ENCODE measurements at places on chromosomes 5 and 9.

DNA sequence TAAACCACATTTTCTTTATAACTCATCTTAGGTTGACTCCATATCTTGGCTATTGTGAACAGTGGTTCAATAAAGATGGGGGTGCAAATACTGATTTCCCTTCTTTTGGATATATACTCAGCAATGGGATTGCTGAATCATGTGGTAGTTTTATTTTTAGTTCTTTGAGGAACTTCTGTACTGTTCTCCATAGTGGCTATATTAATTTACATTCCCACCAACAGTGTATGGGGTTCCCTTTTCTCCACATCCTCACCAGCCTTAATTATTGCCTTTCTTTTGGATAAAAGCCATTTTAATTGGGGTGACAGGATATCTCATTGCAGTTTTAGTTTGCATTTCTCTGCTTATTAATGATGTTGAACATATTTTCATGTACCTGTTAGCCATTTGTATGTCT is 107.7 kb upstream of the EQTN start:
- H3K27ac ChIP-seq = no peak overlapping the region
- H3K4me1 ChIP-seq = no peaks in the 10 kb centered on the region
- H3K4me3 ChIP-seq = no peak overlapping the region
- H3K27me3 ChIP-seq = peaks cover 6% of the 10 kb centered on the region
- no peaks in the 10 kb centered on the region for H3K36me3 ChIP-seq

GRCh38 chr5:148909766-148910165 is 83.4 kb downstream of the ADRB2 start:
- H3K27me3 ChIP-seq = no peaks in the 10 kb centered on the region
- no peak overlapping the region for H3K27ac ChIP-seq
- H3K4me3 ChIP-seq = no peak overlapping the region
- peak; percentile 32 for DNase-seq
- H3K36me3 ChIP-seq = no peaks in the 10 kb centered on the region
- peaks cover 14% of the 10 kb centered on the region for H3K4me1 ChIP-seq

GRCh38 chr5:57745700-57746651 is 263.4 kb upstream of the ACTBL2 start:
- no peaks in the 10 kb centered on the region for H3K36me3 ChIP-seq
- no peak overlapping the region for H3K27ac ChIP-seq
- H3K4me3 ChIP-seq = no peak overlapping the region
- no peak for DNase-seq

- H3K27ac ChIP-seq = no peak overlapping the region
- no peak for DNase-seq
- no peaks in the 10 kb centered on the region for H3K36me3 ChIP-seq
- no peaks in the 10 kb centered on the region for H3K27me3 ChIP-seq
Measured at GRCh38 chr9:114470121-114470520, 35.2 kb downstream of the WHRN start.

GRCh38 chr5:141692919-141693725 is 11.1 kb upstream of the ARAP3 start:
- no peaks in the 10 kb centered on the region for H3K36me3 ChIP-seq
- no peaks in the 10 kb centered on the region for H3K4me1 ChIP-seq
- peaks cover 56% of the 10 kb centered on the region for H3K27me3 ChIP-seq
- no peak overlapping the region for H3K4me3 ChIP-seq

GRCh38 chr9:106560540-106560939 is 302.4 kb upstream of the ZNF462 start:
- H3K36me3 ChIP-seq = no peaks in the 10 kb centered on the region
- H3K4me1 ChIP-seq = no peaks in the 10 kb centered on the region
- H3K27ac ChIP-seq = no peak overlapping the region
- no peak overlapping the region for H3K4me3 ChIP-seq
- no peak for DNase-seq

GRCh38 chr9:77719321-77719720 is 71.2 kb upstream of the GNA14 start:
- H3K27me3 ChIP-seq = no peaks in the 10 kb centered on the region
- H3K4me3 ChIP-seq = no peak overlapping the region
- DNase-seq = no peak

- peak; percentile 69 for DNase-seq
- peak overlapping the region; percentile 8 for H3K27ac ChIP-seq
- H3K36me3 ChIP-seq = no peaks in the 10 kb centered on the region
- H3K27me3 ChIP-seq = peaks cover 3% of the 10 kb centered on the region
- no peak overlapping the region for H3K4me3 ChIP-seq
Measured at GRCh38 chr5:82164977-82165713, 113.0 kb downstream of the RPS23 start.

GRCh38 chr5:591746-592145 is 20.4 kb upstream of the CEP72 start:
- H3K27ac ChIP-seq = no peak overlapping the region
- peaks cover 33% of the 10 kb centered on the region for H3K27me3 ChIP-seq
- H3K4me3 ChIP-seq = no peak overlapping the region
- no peaks in the 10 kb centered on the region for H3K4me1 ChIP-seq

DNA sequence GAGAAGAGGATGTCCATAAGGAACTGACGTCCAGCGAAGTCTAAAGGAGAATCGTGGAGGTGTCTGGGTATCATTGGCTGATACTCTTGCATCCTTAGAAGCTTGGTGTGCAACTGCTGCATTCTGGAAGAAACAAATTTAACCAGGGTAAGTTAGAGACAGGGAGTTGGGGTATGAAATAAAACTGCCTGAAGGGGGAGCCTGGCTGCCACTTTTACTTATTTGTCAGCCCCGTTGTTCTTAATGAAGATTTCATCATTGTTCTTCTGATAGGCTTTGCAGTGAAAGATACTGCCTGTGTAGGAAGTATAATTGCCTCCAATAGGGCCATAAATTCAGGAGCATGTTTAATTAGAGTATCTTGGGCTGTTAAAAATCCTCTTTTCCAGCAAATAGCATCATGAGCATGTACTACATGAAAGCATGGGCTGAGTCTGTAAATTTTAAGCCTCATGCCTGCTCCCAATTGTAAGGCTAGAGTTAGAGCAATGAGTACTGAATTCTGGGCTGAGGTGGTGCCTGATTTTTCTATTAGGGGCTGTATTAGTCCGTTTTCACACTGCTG is 1264.5 kb upstream of the ACO1 start:
- H3K27ac ChIP-seq = no peak overlapping the region
- H3K27me3 ChIP-seq = no peaks in the 10 kb centered on the region

DNA sequence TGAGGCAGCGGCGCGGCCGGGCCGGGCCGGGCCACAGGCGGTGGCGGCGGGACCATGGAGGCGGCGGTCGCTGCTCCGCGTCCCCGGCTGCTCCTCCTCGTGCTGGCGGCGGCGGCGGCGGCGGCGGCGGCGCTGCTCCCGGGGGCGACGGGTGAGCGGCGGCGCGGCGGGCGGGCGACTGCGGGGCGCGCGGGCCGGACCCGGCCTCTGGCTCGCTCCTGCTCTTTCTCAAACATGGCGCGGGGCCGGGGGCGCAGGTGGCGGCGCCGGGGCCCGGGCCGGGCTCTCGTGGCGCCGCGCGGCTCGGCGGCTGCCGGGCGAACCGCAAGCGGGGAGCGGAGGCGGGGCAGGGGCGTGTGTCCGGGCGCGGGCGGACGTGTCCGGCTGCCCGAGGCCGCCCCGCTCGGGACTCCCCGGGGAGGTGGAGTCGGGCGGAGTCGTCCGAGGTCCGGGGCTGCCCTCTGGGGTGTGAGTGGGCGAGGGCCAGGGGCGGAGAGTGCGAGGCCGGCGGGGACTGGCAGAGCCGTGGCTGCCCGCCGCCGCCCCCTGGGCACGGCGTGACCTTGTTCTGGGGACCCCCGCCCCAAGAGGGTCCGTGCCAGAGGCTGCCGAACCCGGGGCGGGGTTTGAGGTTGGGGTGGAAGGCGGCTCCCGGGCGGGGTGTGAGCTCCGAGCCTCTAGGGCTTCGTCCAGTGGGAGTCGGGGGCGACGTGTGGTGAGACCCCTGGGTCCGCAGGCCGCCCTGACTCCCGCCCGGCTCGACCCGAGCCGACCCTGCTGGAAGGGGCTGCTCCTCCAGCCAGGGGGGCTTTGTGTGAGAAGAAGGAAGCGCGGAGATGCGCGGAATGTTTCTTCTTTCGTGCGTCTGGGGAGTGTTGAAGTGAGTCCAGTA is 485 bp downstream of the TGFBR1 start:
- H3K4me3 ChIP-seq = peak overlapping the region; percentile 91
- H3K36me3 ChIP-seq = peaks cover 19% of the 10 kb centered on the region
- H3K27ac ChIP-seq = peak overlapping the region; percentile 79
- peak; percentile 85 for DNase-seq

DNA sequence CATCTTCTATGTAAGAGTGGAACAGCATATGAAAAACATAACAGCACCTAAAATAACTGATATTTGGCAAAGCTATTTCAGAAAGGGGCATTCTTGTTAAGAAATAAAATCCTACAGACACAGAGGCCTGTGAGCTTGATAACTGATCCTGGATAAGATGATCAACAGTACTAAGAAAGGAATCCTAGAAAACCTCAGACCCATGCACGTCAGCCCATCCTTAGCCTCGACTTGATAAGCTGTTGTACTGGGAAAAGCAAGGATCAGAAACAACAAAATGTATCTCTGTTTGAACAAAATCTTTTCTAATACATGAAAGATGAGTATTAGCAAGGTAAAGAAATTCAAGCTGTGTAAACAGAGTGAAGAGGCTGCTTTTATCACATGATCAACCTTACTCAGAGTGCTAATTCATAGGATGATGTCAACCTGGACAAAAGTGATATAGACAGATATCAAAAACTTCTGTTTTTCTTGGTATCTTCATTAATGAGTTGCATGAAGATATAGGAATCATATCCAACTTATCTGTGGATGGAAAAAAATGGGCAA is 15.2 kb downstream of the LIFR start:
- peaks cover 6% of the 10 kb centered on the region for H3K4me1 ChIP-seq
- H3K36me3 ChIP-seq = peaks cover 57% of the 10 kb centered on the region
- no peaks in the 10 kb centered on the region for H3K27me3 ChIP-seq
- DNase-seq = no peak
- H3K4me3 ChIP-seq = no peak overlapping the region

- H3K36me3 ChIP-seq = no peaks in the 10 kb centered on the region
- H3K27me3 ChIP-seq = no peaks in the 10 kb centered on the region
- no peak overlapping the region for H3K27ac ChIP-seq
- no peak overlapping the region for H3K4me3 ChIP-seq
Measured at GRCh38 chr5:102600964-102601363, 102.2 kb upstream of the SLCO6A1 start.

DNA sequence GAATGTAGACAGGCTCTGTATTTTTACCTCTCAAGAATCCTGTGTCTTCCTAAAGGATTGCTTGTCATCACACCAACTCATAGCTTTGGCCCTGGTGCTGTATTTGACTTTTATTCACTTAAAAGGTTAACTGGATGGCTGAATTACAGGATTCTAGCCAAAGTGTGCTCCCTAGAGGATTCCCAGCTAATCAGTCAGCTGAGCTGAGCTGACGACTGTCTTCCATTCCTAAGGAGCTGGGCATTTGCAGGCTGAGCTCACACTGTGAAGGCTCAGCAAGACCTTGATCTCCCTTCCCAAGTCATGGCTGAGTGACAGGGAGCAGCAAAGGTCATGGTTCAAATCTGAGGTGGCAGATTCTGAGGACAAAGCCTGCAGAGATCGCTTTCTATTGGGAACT is 59.0 kb upstream of the PALM2AKAP2 start:
- H3K4me1 ChIP-seq = no peaks in the 10 kb centered on the region
- no peak overlapping the region for H3K4me3 ChIP-seq
- H3K27me3 ChIP-seq = no peaks in the 10 kb centered on the region

- no peak for DNase-seq
- no peak overlapping the region for H3K4me3 ChIP-seq
- peaks cover 5% of the 10 kb centered on the region for H3K4me1 ChIP-seq
- H3K27ac ChIP-seq = no peak overlapping the region
- no peaks in the 10 kb centered on the region for H3K27me3 ChIP-seq
- no peaks in the 10 kb centered on the region for H3K36me3 ChIP-seq
Measured at GRCh38 chr9:87781331-87781730, 55.4 kb downstream of the CTSL start.

DNA sequence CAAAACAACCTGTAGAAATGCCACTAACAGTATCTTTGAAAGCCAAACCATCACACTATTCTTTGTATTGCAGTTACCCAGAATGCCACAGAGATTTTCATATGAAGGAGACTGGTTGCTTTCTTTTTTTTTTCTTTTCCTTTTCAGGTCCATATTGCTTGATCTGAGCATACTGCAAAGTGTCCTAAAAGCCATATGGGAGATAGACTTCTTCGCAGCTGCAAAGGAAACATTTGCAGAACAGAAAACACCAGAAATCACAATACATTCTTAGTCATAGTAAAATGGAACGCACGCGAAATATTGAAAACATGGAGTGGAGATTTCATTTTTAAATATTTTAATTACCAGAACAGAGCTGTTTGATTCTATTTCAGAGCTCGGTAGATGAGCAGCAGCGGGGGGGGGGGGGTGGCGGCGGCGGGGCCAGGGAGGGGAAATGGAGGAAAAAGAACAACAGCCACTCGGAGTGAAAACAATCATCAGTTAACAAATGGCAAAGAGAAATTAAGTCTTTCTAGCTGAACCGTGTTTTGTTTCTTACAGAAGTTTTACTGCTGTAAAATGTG is 284.1 kb downstream of the NFIB start:
- no peaks in the 10 kb centered on the region for H3K36me3 ChIP-seq
- H3K4me1 ChIP-seq = peaks cover 3% of the 10 kb centered on the region
- no peaks in the 10 kb centered on the region for H3K27me3 ChIP-seq
- H3K27ac ChIP-seq = no peak overlapping the region

DNA sequence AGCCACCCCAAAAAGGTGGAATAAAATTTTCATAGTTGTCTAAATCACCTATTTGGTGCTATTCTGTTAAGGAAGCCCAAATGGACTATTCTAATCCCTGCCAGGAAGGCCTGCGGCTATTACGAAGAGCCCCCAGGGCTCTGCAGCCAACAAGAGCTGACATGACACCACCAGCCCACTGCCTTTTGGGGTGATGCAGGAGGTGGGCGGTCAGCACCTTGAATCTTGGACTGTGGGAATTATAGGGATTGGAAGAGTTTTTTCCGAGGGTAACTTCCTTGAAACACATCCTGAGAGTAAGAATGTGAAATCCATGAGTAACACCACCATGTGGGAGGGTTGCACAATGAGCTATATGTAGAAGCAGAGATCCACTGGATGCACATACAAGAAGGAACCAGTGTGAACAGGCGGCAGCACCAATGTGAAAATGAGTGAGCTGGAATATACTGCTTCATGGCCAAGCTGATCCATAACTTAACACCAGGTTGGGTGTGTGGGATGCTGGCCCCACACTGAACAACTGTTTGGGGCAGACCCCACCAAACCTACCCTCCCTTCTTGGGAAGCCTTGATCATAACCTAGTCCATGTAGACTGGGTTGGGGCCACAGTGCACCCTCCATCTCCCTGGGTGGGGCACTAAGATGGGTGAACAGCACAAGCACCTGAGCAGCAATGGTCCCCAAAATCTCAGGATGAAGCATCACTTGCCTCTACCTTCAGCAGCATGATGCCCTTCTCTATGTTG is 239.0 kb downstream of the FSTL4 start:
- H3K27ac ChIP-seq = no peak overlapping the region
- H3K27me3 ChIP-seq = no peaks in the 10 kb centered on the region
- no peaks in the 10 kb centered on the region for H3K4me1 ChIP-seq
- no peak for DNase-seq

GRCh38 chr9:95027914-95028852 is 289.3 kb downstream of the FANCC start:
- H3K4me3 ChIP-seq = no peak overlapping the region
- peaks cover 44% of the 10 kb centered on the region for H3K27me3 ChIP-seq
- H3K27ac ChIP-seq = no peak overlapping the region
- no peak for DNase-seq
- H3K36me3 ChIP-seq = no peaks in the 10 kb centered on the region
- peaks cover 19% of the 10 kb centered on the region for H3K4me1 ChIP-seq

GRCh38 chr5:150492621-150493020 is 15.3 kb upstream of the NDST1 start:
- no peak overlapping the region for H3K4me3 ChIP-seq
- no peak overlapping the region for H3K27ac ChIP-seq
- no peak for DNase-seq
- peaks cover 16% of the 10 kb centered on the region for H3K4me1 ChIP-seq
- peaks cover 20% of the 10 kb centered on the region for H3K36me3 ChIP-seq

GRCh38 chr5:66757219-66757833 is 161.1 kb downstream of the MAST4 start:
- peak; percentile 60 for DNase-seq
- H3K4me3 ChIP-seq = no peak overlapping the region
- no peaks in the 10 kb centered on the region for H3K4me1 ChIP-seq
- no peaks in the 10 kb centered on the region for H3K36me3 ChIP-seq
- no peak overlapping the region for H3K27ac ChIP-seq

Measured in endodermal cell (in vitro differentiated cells).